A172 (cell line): ENCODE measurements at places on chromosomes 12 and 14. TPM values are rescaled to one million over a fixed set of nuclear protein-coding genes. Genes with fewer than 3 reads are reported as not detected.

Gene FLVCR2
- 0.59 and 0.65 TPM in 2 replicates for total RNA-seq

Gene CACNA2D4
- not detected in 2 replicates for total RNA-seq

Gene LMNTD1
- not detected in 2 replicates for total RNA-seq

- DNase-seq: peak; percentile 49
Measured at GRCh38 chr14:47149326-47149725, 497.7 kb upstream of the RPL10L start.

- DNase-seq: peak; percentile 72
Measured at GRCh38 chr12:120252071-120252906, 13.2 kb downstream of the PXN start.

DNA sequence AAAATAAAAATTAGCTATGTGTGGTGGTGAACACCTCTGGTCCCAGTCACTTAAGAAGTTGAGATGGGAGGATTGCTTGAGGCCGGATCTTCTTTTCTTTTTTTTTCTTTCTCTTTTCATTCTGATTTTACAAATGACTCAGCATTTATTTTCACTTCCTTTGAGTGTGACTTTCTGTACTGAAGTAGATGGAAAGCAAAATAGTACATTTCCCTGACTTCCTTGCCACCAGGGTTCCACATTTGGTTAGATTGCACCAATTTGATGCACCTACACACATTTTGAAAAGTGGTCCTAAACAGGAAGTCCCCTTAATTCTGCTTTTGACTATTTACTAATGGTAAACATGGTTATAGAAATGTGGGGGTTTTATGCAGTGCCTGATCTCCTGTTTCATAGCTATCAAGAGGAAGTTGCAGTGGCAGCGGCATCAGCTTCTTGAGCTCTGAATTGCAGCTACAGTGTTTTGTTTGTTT is 13.0 kb upstream of the LEMD3 start:
- no peak for DNase-seq

- DNase-seq: no peak
Measured at GRCh38 chr12:27340971-27341370, 8.3 kb downstream of the BMAL2 start.
